Stimulated activated CD4-positive, alpha-beta T cell treated with anti-CD3 and anti-CD28 coated beads, Interleukin-1b, Interleukin-23, amount 100 ng/mL, for 4 hours (primary cell): ENCODE measurements at places on chromosomes 1 and 21.

DNA sequence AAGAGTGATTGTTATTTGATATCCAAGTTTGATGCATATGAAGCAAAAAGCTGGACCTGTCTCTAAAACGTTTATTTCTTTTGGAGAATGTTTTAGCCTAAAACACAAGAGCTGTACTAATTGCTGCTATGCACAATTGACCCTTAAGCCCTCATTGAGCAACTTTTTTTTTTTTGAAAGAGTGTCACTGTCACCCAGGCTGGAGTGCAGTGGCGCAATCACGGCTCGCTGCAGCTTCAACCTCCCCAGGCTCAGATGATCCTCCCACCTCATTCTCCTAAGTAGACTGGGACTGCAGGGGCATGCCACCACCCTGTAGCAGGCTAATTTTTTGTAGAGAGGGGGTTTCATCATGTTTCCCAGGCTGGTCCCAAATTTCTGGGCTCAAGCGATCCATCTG is 129.1 kb downstream of the PIK3R3 start:
- no peak for DNase-seq

GRCh38 chr1:114466334-114467014 is 44.5 kb downstream of the TRIM33 start:
- no peak for DNase-seq

- DNase-seq: peak; percentile 37
Observed at GRCh38 chr1:9628541-9629444, 22.7 kb upstream of the PIK3CD start.

GRCh38 chr21:39040494-39041110 is 142.6 kb downstream of the PSMG1 start:
- DNase-seq: no peak

- no peak for DNase-seq
Observed at GRCh38 chr1:238264951-238265350, 374.2 kb upstream of the ZP4 start.

DNA sequence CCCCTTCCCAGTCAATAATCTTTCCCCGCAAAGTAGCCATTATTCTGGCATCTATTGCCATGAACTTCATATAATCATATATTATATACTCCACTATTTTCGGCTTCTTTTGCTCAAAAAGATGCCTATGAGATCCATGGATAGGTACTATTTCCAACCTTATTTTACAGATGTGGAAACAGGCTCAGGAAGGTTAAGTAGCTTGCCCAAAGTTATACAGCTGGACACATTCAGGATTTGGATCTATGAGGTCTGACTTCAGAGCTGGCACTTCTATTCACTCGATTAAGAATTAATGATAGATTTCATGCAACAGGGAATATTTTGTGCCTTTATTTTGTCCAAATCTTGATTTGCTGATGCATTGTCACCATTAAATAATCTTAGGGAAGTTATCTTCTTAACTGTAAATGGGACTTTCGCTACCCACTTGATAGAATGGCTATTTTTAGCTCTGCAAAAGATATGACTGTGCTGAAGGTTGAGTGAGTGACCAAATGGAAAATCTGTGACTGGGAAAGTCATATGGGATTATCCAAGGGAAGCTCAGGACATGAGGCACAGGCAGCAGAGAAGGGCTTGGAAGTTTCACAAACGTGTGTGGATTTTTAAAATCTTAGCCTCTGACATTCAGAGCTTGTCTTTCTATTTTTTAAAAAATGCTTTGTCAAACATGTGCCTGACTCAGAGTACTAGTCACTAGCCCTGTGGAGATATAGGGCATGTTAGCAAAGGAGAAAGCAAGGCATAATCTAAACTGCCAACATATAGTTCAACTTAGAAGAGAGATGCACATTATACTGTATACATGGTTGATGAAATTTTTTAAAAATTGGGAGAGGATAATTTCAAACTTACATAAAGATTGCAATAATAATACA is 36.5 kb downstream of the GIPC2 start:
- no peak for DNase-seq

GRCh38 chr1:242813490-242814091 is 289.1 kb upstream of the PLD5 start:
- no peak for DNase-seq

GRCh38 chr1:38733761-38734160 is 125.8 kb downstream of the RRAGC start:
- no peak for DNase-seq
